ENCODE measurements at places on chromosomes 5 and 9. TPM values are rescaled to one million over a fixed set of nuclear protein-coding genes. Genes with fewer than 3 reads are reported as not detected.

The GAPT gene
- not detected for total RNA-seq

The CCDC69 gene
- 3.1 TPM for total RNA-seq

The DDX4 gene
- not detected for total RNA-seq

The STOM gene
- total RNA-seq: 18.9 TPM

The CDKN2B-AS1 gene
- 0.04 TPM for total RNA-seq

The THOC3 gene
- total RNA-seq: 41.6 TPM

The GHR gene
- 0.63 TPM for total RNA-seq

The IL5 gene
- total RNA-seq: not detected

The PHYHD1 gene
- 17.8 TPM for total RNA-seq

The PHF24 gene
- 0.58 TPM for total RNA-seq

The LHX2 gene
- not detected for total RNA-seq

The GNA14 gene
- total RNA-seq: 0.63 TPM

The APBB3 gene
- 9.6 TPM for total RNA-seq

The CER1 gene
- total RNA-seq: not detected

The KCNN2 gene
- total RNA-seq: 0.88 TPM

The ZNF346 gene
- total RNA-seq: 13.1 TPM

The RFX3 gene
- total RNA-seq: 4.4 TPM

The ST8SIA4 gene
- total RNA-seq: 2.3 TPM

The CCNO gene
- 1.3 TPM for total RNA-seq

The SPATA31E1 gene
- not detected for total RNA-seq

The C9 gene
- not detected for total RNA-seq

The TRIP13 gene
- total RNA-seq: 7.4 TPM

The DOLPP1 gene
- 15.3 TPM for total RNA-seq

The BTNL3 gene
- total RNA-seq: not detected

The FBXO38 gene
- total RNA-seq: 33.1 TPM

The NDUFB6 gene
- 45.1 TPM for total RNA-seq

The FOXD4L3 gene
- not detected for total RNA-seq

The ATOSB gene
- total RNA-seq: 41.6 TPM

The ESM1 gene
- 3.8 TPM for total RNA-seq

The PRELID1 gene
- 178 TPM for total RNA-seq

The MARCOL gene
- total RNA-seq: not detected

The SLC6A19 gene
- total RNA-seq: not detected

The ELL2 gene
- 11.2 TPM for total RNA-seq

The NDST1 gene
- total RNA-seq: 192 TPM

The ELOVL7 gene
- total RNA-seq: 31.6 TPM

The LCN9 gene
- not detected for total RNA-seq

The KCNIP1 gene
- 0.21 TPM for total RNA-seq

The SMIM33 gene
- total RNA-seq: not detected

The FOXI1 gene
- not detected for total RNA-seq

The CDH9 gene
- not detected for total RNA-seq

The TPRN gene
- 20.1 TPM for total RNA-seq

The C5 gene
- 0.89 TPM for total RNA-seq

The ADGRV1 gene
- total RNA-seq: 3.5 TPM

The SPOCK1 gene
- 20.1 TPM for total RNA-seq

The ARL14EPL gene
- not detected for total RNA-seq

The PDCD1LG2 gene
- 1.8 TPM for total RNA-seq

The EIF4EBP3 gene
- 6.4 TPM for total RNA-seq
